NCI-H510A (cell line): ENCODE measurements at places on chromosomes 3 and 15.
A peak's percentile ranks its signal among the peaks of the same experiment; 100 is the strongest.

DNA sequence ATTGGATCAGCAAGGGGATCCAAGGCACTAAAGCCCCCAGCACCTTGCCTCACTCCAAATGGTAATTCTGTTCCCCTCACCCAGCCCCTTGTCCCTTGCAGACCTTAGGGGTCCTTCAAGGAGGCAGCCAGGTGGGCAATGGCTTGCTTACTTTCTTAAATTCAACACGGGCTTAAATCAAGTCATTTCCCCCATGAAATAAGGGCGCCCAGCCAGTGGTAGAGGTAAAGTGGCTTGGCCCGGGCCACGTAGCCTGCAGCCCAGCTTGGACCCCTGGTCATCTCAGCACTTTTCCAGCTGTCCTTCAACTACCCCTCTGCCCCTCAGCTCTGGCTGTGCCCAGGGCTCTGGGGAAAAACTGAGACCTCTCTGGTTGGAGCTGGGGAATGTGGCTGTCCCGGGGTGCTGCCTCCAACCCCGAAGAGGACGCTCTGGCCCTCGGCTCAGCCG lies 1.2 kb downstream of the PSTPIP1 start:
- no peak for DNase-seq

DNA sequence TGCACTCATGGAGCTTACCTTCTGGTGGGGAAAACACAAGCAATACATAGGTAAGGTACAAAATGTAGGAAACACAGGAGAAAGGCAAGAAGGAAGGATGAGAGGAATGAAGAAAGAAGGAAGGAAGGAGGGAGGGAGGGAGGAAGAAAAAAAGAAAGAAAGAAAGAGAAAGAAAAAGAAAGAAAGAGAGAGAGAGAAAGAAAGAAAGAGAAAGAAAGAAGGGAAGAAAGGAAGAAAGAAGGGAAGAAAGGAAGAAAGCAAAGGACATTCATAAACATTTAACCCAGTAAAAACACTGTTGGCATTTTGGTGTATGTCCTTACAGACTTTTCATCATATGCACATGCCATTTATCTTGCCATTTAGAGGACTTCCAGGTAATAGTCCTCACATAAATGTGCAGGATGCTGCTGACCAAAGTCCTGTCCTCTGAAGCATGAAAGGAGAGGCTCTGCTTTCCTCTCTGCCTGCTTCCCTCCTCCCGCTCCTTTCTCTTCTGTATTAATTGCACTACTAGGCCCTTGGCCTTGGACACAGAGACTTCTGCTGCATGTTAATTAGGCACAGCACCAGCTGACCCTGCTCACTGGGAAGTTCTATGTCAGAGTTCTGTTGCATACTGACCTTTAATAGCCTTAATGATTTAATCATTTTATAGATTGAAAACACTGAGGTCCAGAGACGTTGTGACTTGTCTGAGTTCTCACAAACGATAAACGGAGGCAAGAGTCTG lies 29.7 kb upstream of the NDUFB4 start:
- no peak for DNase-seq

GRCh38 chr3:105367063-105367405 lies 325 bp downstream of the ALCAM start:
- no peak for DNase-seq

DNA sequence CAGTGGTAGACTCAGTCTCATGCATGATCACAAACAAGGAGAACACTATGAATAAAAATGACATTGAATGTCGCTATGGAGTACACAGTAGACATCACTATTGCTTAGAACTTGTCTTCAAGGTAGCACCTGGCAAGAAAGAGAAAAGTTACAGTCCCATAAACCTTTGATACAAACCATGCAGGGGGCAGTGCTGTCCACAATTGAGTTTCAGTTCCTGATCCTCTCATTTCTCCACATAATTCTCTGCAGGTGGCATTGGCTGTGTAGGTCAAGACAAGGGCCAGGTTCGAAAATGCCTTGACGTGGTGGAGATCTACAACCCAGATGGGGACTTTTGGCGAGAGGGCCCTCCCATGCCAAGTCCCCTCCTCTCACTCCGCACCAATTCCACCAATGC lies 47.9 kb downstream of the KBTBD12 start:
- no peak for DNase-seq

DNA sequence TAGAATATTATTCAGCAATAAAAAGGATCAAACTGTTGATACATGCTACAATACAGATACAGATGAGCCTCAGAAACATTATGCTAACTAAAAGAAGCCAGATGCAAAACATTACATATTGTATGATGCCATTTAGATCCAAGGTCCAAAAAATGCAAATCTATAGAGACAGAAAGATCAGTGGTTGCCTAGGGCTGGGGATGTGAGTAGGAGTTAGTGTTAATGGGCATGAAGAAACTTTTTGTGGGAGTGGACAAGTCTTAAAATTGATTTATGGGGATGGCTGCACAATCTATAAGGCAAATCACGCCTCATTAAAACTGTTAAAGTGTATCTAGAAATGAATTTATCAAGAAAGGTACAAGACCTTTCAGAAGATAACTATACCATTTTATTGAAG lies 45.0 kb downstream of the EHHADH start:
- no peak for DNase-seq

DNA sequence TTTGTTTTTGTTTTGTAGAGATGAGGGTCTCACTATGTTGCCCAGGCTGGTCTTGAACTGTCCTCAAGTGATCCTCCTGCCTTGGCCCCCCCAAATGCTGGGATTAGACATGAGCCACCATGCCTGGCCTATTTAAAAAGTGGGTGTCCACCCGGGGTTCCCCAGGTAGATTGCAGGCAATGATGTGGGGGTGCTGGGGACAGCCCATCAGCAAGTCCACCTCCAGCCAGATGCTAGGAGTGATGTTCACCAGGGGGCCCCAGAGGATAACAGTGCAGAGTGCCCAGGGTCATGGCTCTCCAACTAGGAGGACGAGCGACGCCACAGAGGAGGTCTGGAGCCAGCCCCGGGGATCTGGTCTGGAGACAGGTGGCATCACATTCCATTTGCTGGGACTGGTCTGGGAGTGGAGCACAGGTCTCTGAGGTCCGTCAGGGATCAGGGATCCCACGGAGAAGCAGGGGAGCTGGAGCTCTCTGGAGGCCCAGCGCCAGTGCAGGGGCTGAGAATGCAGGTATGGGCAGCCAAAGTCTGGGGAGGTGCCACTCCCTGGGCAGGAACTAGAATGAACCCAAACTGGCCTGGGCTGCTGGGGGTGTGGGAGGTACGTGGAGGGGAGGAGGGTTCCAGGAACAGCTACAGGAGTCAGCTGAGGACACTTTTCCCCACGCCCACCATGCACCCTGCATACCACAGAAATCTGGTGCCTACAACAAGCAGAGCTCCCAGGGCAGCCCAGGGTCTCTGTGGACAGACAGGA lies 51.2 kb upstream of the PCSK6 start:
- DNase-seq = no peak

- DNase-seq = no peak
Measured at GRCh38 chr15:62121273-62122015, 43.6 kb downstream of the C2CD4B start.

DNA sequence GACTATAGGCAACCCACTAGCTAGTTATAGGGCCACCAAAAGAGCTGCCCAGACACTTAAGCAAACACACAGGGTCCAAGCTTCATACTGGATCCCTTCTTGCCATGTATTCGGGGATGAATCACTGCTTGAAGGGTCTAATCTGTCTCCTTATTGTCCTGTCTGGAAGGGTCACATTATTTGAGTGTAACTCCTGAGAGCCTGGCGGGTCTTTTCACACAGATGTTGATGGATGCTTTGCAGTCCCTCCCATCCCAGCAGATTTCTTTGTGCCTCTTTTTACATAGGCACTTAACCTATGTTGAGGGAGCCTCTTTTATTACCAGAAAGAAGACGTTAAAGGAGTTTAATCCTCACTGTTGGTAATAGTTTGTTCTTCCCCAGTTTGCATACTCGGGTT lies 56.6 kb downstream of the BBX start:
- no peak for DNase-seq

DNA sequence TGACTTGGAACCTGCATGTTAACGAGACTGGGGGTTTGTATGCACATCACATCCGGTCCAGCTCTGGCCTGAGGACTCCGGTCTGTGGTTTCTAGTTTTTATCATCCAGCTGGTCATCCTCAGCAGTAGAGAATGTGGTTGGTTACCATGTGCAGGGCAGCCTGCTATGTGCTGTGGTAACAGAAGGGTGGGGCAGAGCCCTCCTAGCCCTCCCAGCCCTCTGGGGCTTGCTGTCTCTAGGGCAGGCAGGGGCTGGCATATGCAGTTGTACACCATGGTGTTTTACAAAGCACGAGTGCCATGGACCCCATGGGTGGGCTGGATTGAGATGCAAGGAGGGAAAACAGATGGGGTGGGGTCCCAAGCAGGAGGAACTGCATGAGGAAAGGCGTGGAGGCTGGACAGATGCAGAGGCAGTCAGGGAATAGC lies 70.2 kb downstream of the APBA2 start:
- DNase-seq = no peak

DNA sequence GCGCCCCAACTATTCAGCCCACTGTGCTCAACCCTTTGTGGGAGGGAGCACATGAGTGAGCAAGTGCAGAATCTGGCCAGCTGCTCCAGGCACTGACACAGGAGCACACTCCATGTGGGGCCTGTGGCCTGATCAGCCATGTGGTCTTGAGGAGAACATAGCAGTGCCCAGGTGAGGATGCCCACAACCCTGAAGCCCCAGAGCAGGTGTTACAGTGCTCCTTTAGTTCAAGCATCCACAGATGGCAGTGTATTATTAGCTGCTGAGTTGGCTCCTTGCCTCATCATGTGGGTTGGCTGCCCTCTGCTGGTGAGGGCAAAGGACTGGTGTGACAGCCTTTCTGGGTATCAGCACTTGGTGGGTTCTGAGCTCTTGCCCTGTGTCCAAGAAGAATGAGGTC lies 1588.2 kb downstream of the SI start:
- peak; percentile 43 for DNase-seq

DNA sequence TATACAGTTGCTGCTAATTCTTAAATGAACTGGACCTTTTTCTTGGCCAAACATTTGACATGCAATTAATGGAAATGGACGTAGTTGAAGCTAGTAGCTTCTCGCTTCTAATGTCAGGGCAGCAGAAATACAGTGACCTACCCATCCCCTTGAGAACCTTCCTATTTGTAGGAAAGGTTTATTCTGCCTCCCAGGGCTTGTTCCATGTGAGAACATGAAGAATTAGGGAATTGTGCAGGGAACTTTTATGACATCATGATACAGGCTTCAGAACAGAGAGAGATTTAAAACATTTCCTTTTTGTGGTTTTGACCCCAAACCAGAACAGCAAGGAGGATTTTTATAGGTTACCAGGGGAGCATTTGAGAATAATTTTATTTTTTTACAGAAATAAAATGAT lies 406.6 kb upstream of the PPP2R3A start:
- DNase-seq = no peak

- DNase-seq = no peak
Measured at GRCh38 chr3:33132019-33132360, 18.2 kb downstream of the CRTAP start.

GRCh38 chr3:171347301-171348039 lies 112.7 kb downstream of the TNIK start:
- DNase-seq = no peak

- DNase-seq = no peak
Measured at GRCh38 chr15:62758126-62758951, 284.2 kb upstream of the TPM1 start.

- no peak for DNase-seq
Measured at GRCh38 chr3:140093742-140094141, 158.8 kb downstream of the CLSTN2 start.

DNA sequence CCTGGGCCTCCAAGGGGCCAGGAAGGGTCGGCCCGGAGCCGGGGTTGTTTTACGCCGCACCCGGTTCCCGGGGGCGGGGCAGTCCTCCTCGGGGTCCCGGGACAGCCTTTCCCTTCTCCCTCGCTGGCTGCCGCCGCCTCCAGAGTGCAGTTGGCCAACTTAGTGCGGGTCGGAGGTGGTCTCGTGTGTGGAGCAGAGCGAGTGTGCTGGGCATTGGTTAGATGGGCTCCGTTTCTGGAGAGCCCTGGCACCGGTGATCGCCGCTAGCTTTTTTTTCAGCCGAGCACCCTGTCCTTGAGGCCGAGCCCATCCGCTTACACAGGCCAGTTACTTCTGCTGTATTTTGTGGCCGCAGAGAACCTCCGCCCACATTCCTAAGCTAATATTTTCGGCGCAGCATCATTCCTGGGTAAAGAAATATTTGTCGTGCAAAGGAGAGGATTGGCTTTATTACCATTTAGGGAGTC lies 585 bp downstream of the KIF23 start:
- no peak for DNase-seq

GRCh38 chr15:70796516-70797310 lies 33.4 kb upstream of the UACA start:
- no peak for DNase-seq

- DNase-seq = no peak
Measured at GRCh38 chr3:159650726-159651125, 337.9 kb upstream of the IL12A start.

- DNase-seq = no peak
Measured at GRCh38 chr15:37931321-37931720, 3.1 kb upstream of the TMCO5A start.

GRCh38 chr15:96123630-96124187 lies 206.8 kb upstream of the NR2F2 start:
- DNase-seq = no peak

- DNase-seq = peak; percentile 18
Measured at GRCh38 chr3:152269831-152270734, 1.4 kb downstream of the MBNL1 start.

DNA sequence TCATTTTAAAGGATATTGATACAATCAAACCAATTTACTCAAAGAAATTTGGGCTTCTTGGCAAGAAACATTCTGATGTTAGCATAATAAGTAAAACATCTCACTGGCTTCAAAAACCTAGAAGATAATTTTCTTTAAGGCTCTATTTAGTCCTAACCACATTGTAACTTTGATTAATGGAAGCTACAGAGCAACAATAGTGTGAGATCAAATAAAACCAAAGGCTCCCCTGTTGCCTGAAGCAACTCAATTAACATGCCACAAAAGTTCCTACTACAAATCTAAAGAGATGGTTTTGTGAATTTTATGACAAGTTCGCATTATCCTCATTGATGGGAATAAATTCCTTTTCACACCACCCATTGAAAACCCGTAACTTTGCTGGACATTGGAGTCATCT lies 5.9 kb downstream of the DPH6 start:
- no peak for DNase-seq

GRCh38 chr3:149377408-149378364 lies at the start of gene TM4SF1:
Gene TM4SF1, minus strand, starts transcription at chr3:149377649. Its CDS starts 102 bp downstream, at chr3:149377547.
- no peak for DNase-seq
